Stimulated activated CD8-positive, alpha-beta memory T cell treated with anti-CD3 and anti-CD28 coated beads, Interleukin-15, amount 100 ng/mL, for 48 hours (primary cell): ENCODE measurements at places on chromosomes 1 and 21.

DNA sequence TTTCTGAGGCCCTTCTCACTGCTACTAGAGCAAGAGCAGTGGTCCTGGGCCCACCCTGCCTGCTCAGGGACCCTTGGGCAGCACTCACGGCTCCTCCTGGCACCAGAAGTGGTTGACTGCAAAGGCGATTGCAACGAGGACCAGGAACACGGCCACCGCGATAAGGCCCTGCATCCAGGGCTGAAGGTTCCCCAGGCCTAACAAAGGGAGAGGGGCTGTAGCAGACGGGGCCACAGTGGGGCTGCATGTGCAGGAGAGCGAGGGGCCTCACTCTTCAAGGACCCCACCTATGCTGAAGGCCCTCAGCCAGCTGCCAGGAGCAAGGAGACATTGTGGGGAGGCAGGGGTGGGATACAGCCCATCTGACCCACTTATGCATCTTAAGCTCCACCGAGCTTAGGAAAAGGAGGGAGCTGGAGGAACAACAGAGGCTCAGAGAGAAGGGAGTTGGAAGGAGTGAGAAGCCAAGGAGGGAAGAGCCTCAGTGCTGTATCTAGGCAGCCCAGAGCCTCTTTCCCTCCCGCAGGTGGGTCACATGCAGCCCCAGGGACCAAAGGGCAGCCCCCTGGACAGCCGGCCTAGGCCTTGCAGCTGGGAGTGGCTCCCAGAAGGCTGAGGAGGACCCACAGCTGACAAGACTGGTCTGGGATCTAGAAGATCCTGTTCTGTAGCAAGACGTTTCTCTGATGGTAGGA lies 2.5 kb downstream of the PDZK1IP1 start:
- no peak for DNase-seq

DNA sequence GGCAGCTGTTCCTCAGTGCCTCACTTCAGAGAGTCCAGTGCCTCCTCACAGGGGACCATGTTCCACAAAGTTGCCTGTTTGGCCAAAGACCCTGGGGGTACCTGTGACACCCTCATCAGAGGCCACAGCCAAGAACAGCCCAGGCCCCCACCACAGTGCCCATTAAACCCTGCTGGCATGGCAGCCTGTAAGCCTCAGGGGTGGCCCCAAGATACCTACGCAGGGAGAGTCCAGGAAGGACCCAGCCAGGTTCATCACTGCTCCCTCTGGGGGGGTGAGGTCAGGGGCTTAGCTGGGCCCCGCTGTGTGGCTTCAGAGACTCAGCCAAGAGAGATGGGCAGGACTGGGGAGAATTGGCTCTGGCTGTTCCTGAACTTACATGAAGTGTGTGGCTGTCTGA lies 19.1 kb upstream of the PRDM16 start:
- no peak for DNase-seq

- DNase-seq, result no peak
Observed at GRCh38 chr1:223792046-223792445, 53.7 kb downstream of the TP53BP2 start.

GRCh38 chr1:61498342-61498741 lies 226.6 kb downstream of the TM2D1 start:
- no peak for DNase-seq

DNA sequence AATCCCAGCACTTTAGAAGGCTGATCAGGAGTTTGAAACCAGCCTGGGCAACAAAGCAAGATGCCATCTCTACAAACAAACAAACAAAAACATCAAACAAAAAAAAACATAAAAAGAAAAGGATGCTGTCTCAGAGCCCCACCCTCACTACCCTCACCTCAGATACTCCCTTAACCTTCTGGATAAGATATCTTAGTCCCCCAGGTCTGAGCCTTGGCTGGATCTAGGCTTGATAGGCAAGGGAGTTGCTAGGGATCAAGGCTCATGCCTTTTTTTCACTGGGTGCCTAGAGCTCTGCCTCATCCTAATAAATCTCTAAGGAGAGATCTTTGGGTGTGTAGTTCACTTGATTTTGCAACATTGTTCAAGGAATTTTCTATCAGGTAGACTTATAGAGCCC lies 7.4 kb downstream of the HDAC1 start:
- no peak for DNase-seq

DNA sequence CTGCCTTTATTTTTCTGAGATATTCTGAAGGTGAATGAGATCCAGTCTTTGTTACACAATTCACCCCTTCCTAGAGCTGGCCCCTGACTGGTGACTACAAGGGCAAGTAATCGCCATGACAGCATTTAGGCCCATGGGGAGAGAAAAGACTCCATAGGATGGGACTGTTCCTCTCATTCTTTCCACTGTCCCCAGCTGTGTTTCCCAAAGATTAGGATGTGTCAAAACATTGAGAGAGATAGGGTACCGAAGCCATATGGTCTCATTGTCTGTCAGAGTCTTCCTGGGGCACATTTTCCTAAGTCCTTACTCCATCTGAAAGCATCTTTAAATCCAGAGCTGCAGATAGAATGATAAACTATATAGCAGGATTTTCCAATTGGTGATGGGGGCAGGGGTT lies 423.5 kb downstream of the OMA1 start:
- DNase-seq, result no peak

DNA sequence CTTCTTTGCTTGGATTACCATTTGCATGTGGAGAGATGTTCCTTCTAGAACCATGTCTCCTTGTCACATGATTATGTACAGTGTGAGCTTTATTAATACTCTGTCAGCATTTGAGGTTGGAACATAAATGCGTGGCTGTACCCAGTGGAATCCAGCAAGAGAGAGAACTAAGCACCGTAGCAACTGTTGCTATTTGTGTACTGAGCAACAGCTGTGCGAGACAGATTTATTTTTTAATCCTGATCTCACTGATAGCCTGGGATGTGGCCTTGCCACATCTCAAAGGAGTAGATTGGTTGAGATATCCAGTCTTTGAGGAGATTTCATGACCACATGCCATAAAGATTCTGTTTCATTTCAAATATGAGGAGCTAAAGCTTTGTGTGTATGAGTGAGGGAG lies 43.4 kb downstream of the KIF1B start:
- no peak for DNase-seq

DNA sequence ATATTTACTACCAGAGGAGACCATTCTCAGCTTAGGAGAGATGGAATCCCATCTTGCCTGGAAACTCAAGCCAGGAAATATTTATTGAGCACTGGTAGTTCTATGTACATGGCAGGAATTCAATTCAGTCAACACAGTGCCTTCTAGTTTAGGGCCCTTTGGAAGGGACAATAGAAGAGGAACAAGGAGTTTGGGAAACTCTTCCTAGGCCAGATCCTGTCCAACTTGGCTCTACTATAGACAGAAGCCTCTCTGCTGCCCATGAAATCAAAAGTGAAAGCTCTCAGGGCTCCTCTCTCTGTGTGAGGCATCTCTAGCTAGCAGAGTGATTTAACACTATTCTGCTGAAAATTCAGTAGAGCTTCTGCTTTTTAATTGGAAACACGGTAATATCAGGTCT lies 244.6 kb upstream of the MAP1LC3C start:
- no peak for DNase-seq

DNA sequence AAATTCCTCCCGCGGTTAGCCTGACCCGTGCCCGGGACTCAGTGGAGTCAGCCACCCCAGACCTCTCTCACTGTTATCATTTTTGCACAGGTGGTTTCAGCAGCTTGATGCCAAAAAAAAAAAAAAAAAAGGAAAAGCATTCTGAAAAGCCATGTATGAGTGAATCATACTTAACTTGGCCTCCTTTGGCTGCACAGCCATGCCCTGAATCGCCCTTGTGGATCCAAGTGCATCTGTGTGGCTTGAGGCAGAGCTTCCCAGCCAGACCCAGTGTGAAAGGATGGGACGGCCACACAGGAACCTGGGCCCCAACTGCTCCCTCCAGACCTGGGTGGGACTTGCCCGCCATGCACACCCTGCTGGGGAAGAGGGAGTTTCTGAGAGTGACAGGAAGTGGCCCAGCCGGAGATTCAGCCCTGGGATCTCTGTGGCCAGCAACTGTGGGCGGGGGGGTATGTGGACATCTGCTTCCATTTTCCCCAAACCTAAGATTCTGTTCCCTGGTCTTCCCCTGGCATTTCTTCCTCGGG lies 8.6 kb downstream of the YBEY start:
- DNase-seq, result no peak

DNA sequence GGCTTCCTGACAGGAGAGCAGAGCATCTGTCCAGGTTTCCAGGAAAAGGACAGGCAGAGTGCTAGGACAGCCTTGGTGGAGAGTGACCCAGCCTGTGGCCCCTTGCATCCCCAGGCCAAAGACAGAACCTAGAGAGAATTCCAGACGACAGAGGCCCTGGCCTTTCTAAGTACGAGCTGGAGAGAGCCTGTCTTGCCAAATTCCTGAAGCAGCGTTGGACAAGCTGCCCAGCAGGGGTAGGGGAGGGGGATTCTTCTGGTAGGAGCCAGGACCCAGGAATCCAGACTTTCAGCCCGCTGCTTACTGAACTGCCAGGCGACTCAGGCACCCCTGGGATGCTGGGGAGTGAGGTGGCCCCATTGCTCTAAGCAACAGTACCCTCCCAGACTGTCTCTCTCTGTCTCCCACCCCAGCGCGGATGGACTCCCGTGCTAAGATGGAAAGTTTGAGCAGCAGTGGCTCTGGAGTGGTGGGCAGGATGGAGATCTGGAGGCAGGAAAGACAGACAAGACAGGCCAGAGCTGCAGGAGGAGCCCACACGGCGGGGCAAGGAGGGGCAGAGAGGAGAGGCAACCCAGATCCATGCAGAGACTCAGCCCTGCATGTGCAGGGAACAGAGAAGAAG lies 8.8 kb upstream of the PEAR1 start:
- no peak for DNase-seq

- DNase-seq, result no peak
Observed at GRCh38 chr1:233349137-233349536, 21.6 kb downstream of the MAP3K21 start.

DNA sequence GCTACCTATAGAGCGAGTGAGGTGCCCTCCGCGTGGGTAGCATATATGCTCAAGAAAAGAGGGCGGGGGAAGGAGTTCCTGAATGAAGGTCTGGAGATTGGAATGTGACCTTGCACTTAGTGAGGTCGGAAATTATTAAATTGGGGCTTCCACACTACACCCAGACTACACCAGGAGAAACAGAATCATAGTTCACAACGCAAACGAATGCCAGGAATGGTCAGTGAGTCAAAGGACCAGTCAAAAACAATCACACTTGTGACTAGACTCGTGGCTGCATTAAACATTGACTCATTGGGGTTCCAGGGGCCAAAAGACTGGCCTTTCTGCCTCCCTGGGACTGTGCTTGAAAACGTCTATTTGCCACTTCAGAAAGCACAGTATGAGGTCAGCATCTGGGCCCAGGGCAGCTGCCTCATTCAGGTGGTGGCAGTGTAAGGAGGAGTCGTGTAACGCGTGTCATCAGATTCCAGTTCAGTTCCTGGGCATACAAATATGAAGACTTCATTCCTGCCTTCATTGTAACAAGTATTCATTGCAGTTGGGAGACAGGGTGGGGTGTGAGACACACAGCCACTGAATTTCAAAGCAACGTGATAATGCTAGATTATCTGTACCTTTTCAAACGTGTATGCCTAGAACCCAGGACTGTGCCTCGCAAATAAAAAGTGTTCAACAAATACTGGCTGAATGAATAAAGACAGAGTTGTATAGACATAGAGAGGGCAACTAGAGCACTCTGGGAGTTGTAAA lies at the start of gene YOD1:
YOD1 (minus strand) TSS at position 18 of the 753 bp plus-strand sequence. CDS start 178 bp downstream, outside the sequence.
- no peak for DNase-seq

GRCh38 chr1:94095112-94095637 lies 25.8 kb downstream of the ABCA4 start:
- no peak for DNase-seq

GRCh38 chr21:39125752-39126485 lies 57.3 kb downstream of the PSMG1 start:
- no peak for DNase-seq

DNA sequence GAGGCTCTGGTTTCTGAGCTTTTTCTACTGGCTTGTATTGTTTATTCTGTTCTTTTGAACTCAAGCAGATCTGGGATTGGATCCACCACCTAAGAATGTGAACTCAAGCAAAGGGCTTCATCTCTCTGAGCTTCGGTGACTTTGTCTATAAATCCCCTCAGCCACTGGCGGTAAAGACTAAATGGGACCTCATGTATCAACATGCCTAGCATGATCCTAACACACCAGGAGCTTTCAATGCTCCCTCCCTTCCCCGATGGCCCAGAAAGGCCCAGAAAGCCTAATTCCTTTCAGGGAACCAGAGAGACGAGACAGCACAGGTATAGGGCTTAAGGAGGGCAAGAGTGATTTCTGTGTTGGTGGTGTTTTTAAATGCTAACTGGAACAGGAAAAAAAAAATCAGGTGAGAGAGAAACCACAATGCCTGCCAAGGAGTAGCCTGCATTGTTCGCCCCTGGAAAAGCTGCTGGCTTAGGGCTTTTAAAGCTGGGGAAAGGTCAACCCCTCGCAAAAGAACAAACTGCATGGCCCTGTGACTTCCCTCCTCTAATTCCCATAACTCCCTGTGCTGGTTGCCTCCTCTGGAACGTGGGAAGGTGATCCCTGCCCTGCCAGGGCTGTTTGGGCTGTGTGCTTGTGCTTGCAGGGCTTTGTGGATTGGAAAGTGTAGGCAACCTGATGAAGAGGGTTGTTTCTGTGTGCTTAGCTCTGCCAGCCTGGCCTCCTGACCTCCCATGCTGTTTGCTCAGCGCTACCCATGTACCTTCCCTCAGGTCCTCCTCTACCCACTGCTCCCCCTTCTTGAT lies 147.0 kb downstream of the PLPP3 start:
- no peak for DNase-seq

DNA sequence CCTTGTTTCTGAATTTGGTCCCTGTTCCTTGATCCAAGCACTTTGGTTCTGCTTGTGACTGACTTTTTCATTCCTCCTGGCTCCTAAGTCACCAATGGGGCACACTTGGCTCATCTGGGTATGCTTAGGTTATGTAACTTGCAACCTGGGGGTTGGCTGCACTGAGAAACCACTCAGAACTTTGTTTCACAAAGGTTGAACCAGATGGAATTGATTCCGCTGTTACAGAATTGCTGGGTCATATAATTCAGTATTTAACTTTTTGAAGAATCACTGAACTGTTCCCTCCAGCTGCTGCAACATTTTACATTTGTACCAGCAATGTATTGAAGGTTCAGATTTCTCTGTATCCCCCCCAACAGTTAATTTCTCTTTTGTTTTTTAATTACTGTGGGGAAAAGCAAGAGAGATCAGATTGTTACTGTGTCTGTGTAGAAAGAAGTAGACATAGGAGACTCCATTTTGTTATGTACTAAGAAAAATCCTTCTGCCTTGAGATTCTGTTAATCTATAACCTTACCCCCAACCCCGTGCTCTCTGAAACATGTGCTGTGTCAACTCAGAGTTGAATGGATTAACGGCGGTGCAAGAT lies 9.6 kb upstream of the NVL start:
- DNase-seq, result no peak
